ENCODE measurements at places on chromosomes 1 and 21. TPM values are rescaled to one million over a fixed set of nuclear protein-coding genes. Genes with fewer than 3 reads are reported as not detected.

DNA sequence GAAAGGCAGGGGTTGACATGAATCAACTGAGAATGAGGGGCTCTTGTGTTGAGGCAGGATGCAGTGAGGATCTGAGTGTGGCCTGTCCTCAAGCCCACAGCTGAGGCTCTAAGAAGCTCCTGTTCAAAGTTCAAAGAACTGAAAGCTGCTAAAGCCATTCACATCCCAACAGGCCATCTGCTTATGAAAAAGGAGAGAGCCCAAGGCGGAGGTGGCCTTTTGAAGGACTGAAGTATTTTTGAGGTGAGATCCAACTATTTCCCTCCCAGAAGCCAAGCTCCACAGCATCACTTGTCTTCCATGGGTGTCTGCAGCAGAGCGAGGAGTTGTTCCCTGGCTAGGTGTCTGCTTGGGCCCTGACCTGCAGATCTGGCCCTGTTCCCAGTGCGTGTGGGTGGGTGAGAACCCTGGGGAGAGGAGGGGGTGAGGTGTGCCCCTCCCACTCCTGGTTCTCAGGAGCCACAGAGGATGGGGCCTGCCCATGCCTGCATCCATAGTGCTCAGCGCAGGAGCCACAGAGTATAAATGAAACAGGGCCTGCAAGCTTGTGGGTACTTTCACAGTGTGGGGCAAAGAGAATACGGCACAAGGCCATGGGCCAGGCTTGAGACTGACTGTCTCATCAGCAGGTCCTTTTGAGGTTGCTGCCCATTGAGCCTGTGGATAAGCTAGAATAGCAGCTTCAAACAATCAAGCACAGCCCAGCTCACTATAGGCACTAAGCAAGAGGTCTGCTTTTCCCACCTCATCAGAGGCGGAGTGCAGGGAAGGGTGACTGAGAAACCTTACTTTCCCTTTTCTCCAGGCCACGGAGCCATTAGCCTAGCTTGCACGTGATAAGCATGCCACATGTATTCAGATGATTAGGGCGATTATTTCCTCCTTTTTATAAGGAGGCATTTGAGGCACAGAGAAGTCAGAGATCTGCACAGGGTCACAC is 15.7 kb downstream of the REG4 start:
- H3K4me3 ChIP-seq, result no peak overlapping the region
- H3K36me3 ChIP-seq, result no peaks in the 10 kb centered on the region
- DNase-seq, result peak; percentile 30
- H3K27me3 ChIP-seq, result no peaks in the 10 kb centered on the region

DNA sequence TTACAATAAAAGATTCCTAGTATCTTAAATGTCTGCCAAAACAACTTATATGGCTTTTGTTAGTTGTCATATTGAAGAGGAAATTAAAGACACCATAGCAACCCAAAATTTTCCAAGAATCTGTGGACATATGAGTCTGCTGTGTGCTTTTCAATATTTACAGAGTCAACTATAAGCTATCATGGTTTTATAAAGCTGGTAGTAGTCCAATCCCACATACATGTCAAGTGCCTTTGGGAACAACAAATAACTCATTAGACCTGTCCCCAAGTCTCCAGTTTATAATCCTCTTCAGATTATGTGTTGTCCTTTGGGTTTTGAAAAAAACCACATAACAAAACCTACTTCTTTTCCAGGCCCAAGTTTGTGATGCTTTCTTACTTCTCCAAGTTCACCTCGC is 293.8 kb upstream of the USP25 start:
- H3K4me1 ChIP-seq, result no peaks in the 10 kb centered on the region
- no peaks in the 10 kb centered on the region for H3K36me3 ChIP-seq
- H3K27me3 ChIP-seq, result no peaks in the 10 kb centered on the region
- DNase-seq, result no peak
- H3K4me3 ChIP-seq, result no peak overlapping the region

GRCh38 chr1:198880818-198881597 is 242.2 kb downstream of the PTPRC start:
- DNase-seq, result no peak
- no peak overlapping the region for H3K27ac ChIP-seq
- H3K36me3 ChIP-seq, result no peaks in the 10 kb centered on the region
- no peak overlapping the region for H3K4me3 ChIP-seq
- H3K27me3 ChIP-seq, result no peaks in the 10 kb centered on the region
- no peaks in the 10 kb centered on the region for H3K4me1 ChIP-seq

- peaks cover 43% of the 10 kb centered on the region for H3K4me1 ChIP-seq
- H3K4me3 ChIP-seq, result no peak overlapping the region
- H3K36me3 ChIP-seq, result no peaks in the 10 kb centered on the region
- H3K27me3 ChIP-seq, result no peaks in the 10 kb centered on the region
- no peak for DNase-seq
Measured at GRCh38 chr1:184888505-184888904, 85.8 kb downstream of the NIBAN1 start.

Gene HENMT1
- 1.3 TPM for total RNA-seq

GRCh38 chr1:32939655-32940371 is 24.8 kb downstream of the RNF19B start:
- no peaks in the 10 kb centered on the region for H3K27me3 ChIP-seq
- no peak for DNase-seq
- no peaks in the 10 kb centered on the region for H3K36me3 ChIP-seq
- peaks cover 10% of the 10 kb centered on the region for H3K4me1 ChIP-seq
- no peak overlapping the region for H3K27ac ChIP-seq
